Stimulated activated CD4-positive, alpha-beta T cell treated with anti-CD3 and anti-CD28 coated beads, TNF-alpha, amount 100 ng/mL, for 1 hour (primary cell): ENCODE measurements at places on chromosomes 5 and 9.

DNA sequence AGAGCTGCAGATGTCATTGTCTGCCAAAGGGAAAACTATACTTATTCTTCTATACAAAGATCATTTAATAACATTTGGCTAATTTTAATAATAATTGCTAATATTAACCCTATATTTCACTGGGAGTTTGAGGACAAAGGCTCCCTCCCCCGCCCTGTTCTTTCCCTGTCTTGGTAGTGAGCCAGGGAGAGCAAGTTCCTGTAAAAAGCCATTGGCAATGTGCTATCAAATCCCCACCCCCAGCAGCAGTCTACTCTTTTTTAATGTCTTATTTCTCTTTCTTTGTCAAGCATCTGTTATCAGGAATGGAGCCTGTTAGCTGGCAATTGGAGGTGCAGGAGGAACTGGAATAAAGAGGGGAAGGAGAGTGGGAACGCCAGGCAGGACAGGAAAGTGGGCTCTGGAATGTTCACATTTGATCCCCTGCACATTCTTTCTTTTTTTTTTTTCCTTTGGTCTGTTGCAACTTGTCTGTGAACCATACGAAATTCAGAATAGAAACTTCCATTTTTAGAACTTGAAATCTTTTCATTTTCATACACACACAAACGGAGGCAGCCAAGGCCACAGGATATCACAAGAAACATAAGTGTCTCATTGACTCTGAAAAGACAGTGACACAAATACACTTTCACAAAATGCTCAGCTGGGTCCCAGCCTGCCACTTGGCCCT, 664.8 kb upstream of the ZNF608 start:
- no peak for DNase-seq

DNA sequence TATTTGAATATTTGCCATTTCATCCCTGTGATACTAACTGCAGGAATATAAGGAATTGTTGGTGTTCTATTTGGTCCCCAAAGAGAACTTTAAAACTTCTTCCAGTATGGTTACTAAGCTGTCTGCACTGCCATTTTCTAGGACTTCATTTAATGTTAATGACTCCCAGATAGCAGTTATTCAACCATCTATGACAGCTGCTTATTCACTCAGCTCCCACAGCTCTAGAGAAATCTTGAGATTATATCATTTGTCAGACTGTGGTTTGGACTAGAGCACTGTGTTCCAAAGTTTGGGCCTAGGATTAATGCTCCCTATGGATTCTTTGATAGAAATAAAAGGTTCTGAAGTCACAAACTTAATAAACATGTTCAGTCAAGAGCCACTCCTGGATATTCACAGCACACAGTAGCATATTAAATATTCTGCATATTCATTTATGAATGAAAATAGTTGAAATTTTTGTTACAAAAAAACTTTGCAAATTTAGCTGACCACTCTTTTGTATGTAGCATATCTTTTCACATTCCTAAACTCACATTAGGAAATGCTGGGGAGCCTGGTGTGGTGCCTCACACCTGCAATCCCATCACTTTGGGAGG, 173.7 kb downstream of the NFIB start:
- no peak for DNase-seq

- DNase-seq, result no peak
These were observed 26.4 kb downstream of the ANXA1 start for GRCh38 chr9:73178044-73178443.

- DNase-seq, result no peak
These were observed 1035.1 kb downstream of the DTWD2 start for GRCh38 chr5:117953272-117953671.

DNA sequence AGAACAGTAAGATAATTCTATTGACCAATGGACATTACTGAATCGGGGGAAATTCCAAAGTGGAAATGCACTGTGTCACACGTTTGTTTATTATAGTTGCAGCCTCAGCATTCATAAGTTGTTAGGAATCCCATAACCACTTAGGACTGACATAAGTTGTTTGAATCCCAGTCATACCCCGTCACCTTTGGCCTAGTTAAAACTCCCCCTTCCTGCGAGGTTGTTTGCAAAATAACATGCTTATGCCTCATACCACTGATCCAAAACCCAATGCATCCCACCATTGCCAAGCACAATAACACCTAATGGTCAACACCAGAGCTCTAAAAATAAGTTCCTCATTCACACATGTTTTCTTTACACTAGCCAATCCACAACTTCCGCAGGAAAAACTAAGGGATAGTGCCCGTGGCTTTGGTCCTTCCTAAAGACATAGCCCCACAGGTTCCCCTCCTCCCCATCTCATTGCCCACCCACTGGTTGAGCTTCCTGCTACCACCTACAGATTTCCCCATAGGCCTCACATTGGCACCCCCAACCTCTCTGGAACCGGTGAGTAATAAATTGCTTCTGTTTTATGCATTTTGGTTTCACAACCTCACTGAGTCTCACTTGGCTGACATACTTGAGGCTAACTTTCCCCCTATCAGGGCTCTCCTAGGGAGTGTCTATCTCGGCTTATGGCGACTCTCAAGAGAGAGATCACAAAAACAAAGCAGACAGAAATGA, 42.3 kb upstream of the MUSK start:
- no peak for DNase-seq
